ENCODE measurements at places on chromosomes 5 and 9. TPM values are rescaled to one million over a fixed set of nuclear protein-coding genes. Genes with fewer than 3 reads are reported as not detected.

Gene NPM1
- 2,729 TPM for total RNA-seq

DNA sequence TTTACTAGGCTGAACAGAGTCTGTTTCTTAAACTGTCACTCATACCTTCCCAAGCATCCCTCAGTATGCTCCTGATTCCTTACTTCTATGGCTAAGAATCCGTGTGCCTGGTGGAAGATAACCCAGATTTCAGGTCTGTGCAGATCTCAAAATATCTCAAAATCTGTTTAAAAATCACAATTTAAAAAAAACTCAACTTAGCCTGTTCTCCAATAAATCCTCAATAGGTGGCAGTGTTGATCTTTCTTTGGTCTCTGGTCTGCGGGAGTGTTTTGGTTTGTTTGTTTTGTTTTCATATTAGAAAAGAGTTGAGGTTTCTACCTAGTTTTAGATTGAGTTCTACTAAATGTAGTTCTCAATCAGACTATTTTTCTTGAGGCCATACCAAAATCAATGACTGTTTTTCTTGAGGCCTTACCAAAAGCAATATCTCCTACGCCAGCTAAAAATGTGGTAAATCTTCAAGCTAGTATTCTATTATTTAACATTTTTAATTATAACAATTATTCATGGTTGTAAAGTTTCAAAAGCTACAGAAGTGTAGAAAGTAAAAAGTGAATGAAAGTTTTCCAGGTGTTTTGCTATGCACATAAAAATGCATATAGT, 57.9 kb downstream of the TGFBR1 start:
- DNase-seq, result no peak

- DNase-seq, result no peak
These were observed 23.4 kb upstream of the GABRP start for GRCh38 chr5:170760113-170760512.

Gene STKLD1
- 1.5 TPM for total RNA-seq
